ENCODE measurements at places on chromosomes 7 and 10.
A peak's percentile ranks its signal among the peaks of the same experiment; 100 is the strongest.

DNA sequence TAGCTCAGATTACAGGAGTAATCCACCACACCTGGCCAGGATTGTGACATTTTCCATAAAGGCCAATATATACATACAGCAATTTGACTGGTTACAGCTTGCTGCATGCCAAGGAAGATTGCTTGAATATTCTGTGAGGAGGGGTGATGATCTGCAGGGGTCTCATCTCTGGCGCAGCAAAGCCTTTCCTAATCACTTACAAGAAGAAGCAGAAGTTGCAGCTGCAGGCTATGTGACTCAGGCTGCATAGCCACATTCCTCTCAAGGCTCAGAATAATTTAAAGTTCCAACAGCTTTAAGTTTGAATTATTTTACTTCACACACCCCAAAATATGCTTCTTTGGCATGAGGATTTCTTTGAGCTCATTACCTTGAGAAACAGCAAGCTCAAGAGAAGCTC, 11.4 kb upstream of the RASGEF1A start:
- DNase-seq = no peak

DNA sequence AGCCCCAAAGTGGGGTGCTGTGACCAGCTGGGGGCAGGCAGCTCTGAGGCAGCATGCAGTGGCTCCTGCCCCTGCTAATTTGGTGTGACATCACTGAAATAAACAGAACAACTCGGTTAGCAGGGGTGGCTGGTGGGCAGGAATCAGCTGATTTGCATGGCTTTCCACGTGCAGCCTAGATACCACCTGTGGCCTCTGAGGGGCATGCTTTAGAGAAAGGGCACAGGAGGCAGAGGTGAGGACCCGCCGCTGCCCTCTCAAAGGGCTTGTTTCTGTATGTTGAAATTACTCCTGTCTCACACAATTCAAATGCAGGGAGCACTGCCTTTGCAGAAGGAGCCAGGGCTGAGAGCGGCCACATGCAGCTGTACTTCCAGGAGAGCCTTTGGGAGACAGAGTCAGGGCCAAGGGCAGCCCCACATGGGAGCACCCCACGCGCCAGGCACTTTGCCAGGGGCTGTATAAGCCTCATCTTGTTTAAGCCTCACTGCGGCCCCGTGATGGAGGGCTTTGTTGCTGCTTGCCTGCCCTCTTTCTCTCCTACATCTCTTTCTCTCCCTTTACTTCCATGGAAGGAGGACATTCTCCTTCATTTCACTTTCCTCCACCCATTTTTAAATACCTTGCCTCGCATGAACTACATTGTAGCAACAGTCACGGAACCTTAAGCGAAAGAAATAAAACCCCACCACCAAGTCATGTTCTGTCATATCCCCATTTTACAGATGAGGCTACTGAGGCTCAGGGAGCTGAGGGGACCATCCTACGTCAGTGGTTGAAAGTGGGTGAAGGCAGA, 137.7 kb downstream of the ZMIZ1 start:
- no peak for DNase-seq

DNA sequence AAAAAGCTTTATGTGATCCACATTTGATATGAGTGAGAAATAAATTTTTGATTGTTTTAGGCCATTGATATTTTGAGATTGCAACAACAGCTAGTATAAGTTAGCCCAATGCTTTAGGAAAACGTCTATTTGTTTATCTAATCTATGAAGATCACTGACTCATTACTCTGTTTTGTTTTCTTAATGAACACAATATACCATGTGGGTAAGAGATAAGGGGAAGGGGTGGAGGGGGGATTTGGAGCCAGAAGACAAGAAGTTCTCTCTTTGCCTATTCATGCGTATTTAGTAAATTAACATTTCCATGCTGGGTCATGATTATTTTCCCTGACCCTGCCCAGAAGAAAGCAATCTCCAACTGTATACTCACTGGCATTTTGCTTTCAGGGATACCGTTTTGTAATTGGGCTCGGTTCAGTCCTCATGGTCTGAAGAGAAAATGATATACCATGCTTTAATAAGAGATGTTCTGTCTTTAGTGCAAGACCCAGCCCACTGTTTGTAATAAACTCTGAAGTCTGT, 359.5 kb upstream of the NPSR1 start:
- no peak for DNase-seq

- no peak for DNase-seq
Measured at GRCh38 chr10:79146611-79147130, 77.9 kb downstream of the ZMIZ1 start.

DNA sequence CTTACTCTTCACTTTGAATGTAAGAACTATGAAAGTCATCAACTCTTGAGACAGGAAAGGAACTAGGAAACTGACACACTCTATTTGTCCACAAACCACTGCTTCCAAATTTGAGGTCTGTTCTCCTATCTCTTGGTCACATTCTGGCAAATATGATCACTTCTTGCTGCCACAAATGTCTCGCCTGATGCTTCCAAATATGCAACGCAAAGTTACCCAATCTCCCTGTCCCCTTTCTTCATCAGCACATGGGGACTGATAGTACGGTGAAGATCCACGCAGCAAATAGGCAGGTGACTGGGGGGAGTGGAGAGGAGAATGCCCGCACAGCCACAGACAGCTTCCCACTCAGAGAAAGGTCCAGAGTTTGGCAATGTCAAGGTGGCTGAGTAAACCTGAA, 92.6 kb upstream of the TCF7L2 start:
- no peak for DNase-seq

DNA sequence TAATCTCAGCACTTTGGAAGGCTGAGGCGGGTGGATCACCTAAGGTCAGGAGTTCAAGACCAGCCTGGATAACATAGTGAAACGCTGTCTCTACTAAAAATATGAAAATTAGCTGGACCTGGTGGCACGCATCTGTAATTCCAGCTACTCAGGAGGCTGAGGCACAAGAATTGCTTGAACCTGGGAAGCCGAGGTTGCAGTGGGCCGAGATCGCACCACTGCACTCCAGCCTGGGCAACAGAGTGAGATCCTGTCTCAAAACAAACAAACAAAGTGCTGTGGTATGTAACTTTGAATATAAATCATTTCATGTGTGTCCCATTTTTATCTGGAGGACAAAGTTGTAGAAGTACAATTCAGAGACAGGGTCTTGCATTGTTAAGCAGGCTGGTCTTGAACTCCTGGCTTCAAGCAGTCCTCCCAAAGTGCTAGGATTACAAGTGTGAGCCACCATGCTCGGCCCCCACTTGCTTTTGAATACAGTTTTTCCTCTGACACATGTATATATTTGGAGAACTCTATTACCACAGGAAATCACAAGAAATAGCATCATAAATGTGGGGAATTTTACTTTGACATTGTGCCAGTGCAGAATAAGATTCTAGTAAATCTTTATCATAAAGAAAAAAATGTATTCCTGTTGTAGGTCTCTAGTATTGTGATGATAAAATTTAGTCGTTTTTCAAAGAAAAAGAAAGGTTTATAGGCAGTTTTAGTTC, 32.6 kb downstream of the PTPN12 start:
- DNase-seq = no peak

DNA sequence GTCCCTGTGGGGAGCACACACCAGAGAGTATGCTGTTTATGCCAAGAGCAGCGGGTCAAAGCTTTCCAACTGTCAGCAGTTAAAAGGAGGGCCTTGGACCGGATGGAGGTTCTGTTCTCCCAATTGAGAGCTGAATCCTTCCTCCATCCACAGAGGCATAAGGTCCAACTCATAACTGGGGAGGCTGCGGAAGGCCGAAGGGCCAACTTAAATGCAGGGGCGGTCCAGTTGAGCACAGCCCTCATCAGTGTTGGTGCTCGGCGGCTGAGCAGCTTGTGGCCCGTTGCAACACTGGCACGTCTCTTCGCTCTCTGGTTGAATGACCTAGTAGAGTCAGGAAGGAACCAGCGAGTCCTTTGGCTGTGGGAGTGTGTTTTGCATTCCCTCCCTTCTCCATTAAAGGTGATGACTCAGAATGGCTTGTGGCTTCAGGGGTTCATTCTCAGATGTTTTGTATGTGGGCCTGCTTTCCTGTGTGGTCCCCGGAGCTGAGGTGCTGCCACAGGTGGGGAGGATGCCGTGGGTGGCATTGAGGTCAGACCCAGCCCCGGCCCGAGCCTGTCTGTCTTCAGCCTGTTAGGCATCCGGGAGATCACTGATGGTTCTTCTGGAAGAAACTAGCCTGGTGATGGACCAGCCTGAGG, 44.8 kb upstream of the DMBT1 start:
- DNase-seq = peak; percentile 51

- DNase-seq = no peak
Measured at GRCh38 chr10:88092973-88093372, 229.5 kb downstream of the PTEN start.

DNA sequence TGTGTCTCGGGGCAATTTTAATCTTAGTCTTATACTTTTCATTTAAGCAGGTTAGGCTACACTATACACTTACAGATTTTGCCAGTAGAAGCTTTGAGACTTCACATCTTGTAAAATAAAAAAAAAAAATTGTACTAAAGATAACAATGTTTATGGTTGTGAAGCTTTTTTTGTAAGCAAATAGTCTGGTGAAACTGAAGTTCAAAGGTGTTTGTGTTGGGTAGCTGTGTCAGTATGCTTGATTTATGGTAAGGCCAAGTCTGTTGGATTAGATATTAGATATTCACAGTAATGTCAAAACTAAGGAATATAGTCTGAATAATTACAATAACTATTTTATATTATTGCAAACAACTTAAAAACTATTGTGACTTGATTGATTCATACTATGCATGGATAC, 31.0 kb upstream of the PRSS1 start:
- no peak for DNase-seq

DNA sequence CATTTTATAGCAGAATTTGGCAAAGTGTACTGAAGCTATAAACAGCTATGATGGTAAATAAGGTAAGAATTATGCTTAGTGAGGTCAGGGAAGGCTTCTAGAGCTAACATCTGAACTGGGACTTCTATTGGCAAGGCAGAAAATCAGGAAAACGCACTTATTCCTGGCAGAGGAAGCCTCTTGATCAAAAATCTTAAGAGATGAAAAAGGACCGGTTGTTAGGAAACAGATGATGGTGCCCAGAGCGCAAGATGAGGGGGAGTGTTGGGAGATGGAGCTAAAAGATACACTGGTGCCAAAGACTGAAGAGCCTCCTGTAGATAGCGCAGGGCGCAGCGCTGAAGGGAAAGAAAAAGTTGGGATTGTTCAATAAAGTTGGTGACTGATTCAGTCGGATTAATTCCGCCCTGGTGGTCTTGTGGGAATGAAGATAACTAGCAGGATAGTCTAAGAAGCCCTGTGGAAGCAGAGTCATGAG, 550 bp upstream of the CALU start:
- no peak for DNase-seq

DNA sequence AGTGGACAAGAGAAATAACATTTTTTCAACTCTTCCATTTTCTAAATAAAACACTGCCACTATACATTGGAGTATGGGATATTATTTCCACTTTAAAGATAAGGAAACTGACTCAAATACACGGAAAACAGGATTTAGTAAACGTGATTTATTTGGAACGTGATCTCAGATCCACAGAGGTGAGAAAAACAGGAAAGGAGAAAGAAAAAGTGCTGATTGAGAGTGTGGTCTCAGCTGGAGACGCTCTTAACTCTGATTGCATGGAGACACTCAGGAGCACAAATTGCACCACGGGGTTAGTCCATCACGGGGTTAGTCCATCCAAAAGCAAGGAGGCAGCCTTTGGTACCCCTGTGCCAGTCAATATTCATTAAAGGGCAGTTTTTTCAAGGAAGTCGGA, 142.5 kb downstream of the GNAT3 start:
- no peak for DNase-seq

DNA sequence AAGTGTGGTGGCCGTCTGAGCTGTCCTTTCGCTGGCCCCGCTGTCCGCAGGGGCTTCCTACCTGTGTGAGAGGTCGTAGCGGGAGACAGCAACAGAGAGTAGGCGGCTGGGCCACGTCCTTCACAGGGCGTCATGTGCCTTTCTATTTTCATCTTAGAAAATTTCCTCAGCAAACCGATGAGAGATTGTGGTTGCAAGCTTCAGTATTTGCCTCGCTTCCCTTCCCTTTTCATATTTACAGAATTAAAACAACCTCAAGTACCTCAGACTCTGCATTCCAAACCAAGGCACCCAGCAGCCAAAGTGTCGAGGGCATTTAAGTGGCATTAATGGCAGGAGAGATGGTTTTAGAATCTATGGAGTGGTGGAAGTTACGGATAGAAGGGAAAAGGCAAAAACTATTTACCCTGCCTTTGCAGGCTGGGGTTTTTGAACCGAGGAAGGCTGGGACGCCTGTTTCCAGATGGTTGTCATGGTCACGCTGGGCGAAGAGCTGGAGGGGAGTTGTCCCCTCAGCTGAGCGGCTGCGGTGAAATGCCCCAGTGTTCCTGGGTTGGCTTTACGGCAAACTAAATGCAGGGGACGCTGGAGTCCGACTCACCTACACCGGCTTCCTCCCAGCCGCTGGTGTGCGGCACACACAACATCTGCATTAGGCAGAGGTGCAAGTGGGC, 41.9 kb downstream of the WIPI2 start:
- DNase-seq = no peak

- no peak for DNase-seq
Measured at GRCh38 chr10:86190291-86190690, 176.3 kb downstream of the GRID1 start.

GRCh38 chr10:11157292-11158076, 139.8 kb downstream of the CELF2 start:
- no peak for DNase-seq

- no peak for DNase-seq
Measured at GRCh38 chr7:104767113-104767512, 246.9 kb upstream of the KMT2E start.

GRCh38 chr10:12041766-12042408, 722 bp downstream of the UPF2 start:
- peak; percentile 33 for DNase-seq

- no peak for DNase-seq
Measured at GRCh38 chr10:32147730-32148129, 91.5 kb upstream of the KIF5B start.

GRCh38 chr7:30708983-30709382, 26.7 kb upstream of the CRHR2 start:
- DNase-seq = no peak

DNA sequence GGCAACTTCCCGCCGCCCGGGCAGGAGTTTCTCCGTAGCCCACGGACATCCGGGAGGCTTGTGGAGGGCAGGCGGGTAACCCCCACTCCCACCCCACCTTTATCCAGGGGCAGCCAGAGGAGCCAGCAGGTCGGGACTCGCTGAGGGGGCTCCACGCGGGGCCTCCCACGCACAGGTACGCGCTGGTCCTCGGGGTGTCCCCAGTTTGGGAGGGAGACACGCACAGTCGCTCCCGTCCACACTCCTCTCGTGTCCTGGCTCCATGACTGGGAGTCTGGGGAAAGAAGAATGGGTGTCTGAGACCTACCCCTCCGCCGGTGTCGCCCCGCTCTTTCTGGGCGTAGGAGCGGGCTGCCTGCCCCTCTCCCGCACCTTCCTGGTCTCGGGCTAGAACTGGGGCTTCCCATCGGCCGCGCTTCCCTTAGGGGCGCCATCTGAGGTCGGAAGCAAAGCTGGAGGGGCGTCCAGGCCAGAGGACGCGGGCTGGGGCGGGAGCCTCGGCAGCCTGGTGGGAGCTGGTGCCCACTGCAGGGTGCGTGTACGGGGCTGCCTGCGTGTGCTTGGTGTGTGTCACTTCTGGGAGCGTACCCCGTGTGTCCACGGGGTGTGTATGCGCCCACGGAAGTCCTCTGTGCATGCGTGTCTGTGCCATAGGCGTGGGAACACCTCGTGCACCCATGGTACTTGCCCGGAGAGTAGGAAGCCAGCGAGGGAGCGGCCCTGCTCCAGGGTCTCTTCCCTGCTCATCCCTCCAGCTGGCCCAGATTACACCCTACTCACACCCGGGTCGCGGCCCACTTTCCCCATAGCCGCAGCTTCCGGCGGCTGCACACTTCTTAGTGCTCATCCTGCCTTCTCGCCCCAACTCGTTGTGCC, 73.0 kb upstream of the LEP start:
- no peak for DNase-seq

GRCh38 chr10:5940807-5941218, 36.5 kb downstream of the IL15RA start:
- DNase-seq = no peak
